Testis (tissue), 5 donors: ENCODE measurements at places on chromosomes 3 and 15. TPM values are rescaled to one million over a fixed set of nuclear protein-coding genes. Genes with fewer than 3 reads are reported as not detected.

LMAN1L gene
- 2.2 TPM for polyA plus RNA-seq

CAMK1 gene
- polyA plus RNA-seq, result 62.7 TPM

LRRC31 gene
- polyA plus RNA-seq, result 0.15 TPM

MEGF11 gene
- 18.7 TPM for polyA plus RNA-seq

CCK gene
- 0.69 TPM for polyA plus RNA-seq

HMG20A gene
- polyA plus RNA-seq, result 44.2 TPM

CDCP1 gene
- polyA plus RNA-seq, result 2.5 TPM

SYNPR gene
- polyA plus RNA-seq, result not detected

MCF2L2 gene
- 6.8 TPM for polyA plus RNA-seq

TUSC7 gene
- 24.0 TPM for polyA plus RNA-seq

RNF13 gene
- 41.7 TPM for polyA plus RNA-seq

C3orf85 gene
- 2.2 TPM for polyA plus RNA-seq

PLSCR2 gene
- polyA plus RNA-seq, result 34.8 TPM

ASB14 gene
- not detected for polyA plus RNA-seq

HDC gene
- polyA plus RNA-seq, result 11.9 TPM

ZPLD1 gene
- polyA plus RNA-seq, result 0.44 TPM

TNFAIP8L3 gene
- 10.2 TPM for polyA plus RNA-seq

AHSG gene
- polyA plus RNA-seq, result 1.5 TPM

MUSTN1 gene
- polyA plus RNA-seq, result 21.7 TPM

FBXW12 gene
- 0.98 TPM for polyA plus RNA-seq

SH2D7 gene
- 5.0 TPM for polyA plus RNA-seq

GABRR3 gene
- 0.38 TPM for polyA plus RNA-seq

CCDC9B gene
- 20.4 TPM for polyA plus RNA-seq

NR1I2 gene
- 0.57 TPM for polyA plus RNA-seq

SCN11A gene
- 1.8 TPM for polyA plus RNA-seq

ITPR1 gene
- polyA plus RNA-seq, result 26.5 TPM

FOXL2 gene
- 1.3 TPM for polyA plus RNA-seq

MRPL46 gene
- 65.0 TPM for polyA plus RNA-seq

HGD gene
- 1.6 TPM for polyA plus RNA-seq

DCLK3 gene
- 8.1 TPM for polyA plus RNA-seq

ZBBX gene
- polyA plus RNA-seq, result 45.2 TPM

PARP15 gene
- polyA plus RNA-seq, result 1.5 TPM

ZMAT3 gene
- polyA plus RNA-seq, result 6.4 TPM

GHSR gene
- 0.63 TPM for polyA plus RNA-seq

GJD2 gene
- polyA plus RNA-seq, result 0.11 TPM
